NCI-H345 (cell line): ENCODE measurements at places on chromosomes 3 and 15.

DNA sequence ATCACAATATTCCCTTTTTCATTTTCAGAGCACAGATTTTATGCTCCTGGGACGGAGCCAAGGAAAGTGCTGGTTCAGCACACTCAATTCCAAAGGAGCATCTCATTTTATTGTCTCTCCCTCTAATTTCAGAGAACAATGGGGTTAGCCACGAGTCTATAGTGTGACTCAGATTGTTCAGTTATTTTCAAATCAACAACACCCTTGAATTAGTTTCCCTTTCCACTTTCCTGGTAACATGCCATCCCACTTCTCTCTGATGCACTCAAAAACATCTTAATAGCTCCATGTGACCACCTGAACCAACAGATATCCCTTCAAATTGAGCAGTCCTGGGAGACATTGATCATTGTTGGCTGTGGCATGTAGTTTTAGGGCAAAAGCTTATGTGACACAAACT is 389.7 kb upstream of the MDFIC2 start:
- DNase-seq, result no peak

DNA sequence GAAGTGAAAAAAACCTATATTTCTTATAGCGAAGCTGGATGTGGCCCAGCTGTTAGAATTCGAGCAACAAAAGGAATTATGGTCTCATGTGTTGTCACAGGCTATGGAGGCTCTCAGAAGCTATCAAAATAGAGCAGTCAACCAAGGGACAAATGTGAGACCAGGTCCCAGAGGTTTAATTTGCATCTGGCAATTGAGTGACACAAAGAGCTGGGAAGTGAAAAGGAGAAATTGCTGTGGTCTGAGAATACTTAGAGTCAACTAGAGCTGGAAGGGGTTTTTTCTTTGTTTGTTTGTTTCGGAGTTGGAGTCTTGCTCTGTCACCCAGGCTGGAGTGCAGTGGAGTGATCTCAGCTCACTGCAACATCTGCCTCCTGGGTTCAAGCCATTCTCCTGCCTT is 61.3 kb upstream of the SMAD3 start:
- no peak for DNase-seq

DNA sequence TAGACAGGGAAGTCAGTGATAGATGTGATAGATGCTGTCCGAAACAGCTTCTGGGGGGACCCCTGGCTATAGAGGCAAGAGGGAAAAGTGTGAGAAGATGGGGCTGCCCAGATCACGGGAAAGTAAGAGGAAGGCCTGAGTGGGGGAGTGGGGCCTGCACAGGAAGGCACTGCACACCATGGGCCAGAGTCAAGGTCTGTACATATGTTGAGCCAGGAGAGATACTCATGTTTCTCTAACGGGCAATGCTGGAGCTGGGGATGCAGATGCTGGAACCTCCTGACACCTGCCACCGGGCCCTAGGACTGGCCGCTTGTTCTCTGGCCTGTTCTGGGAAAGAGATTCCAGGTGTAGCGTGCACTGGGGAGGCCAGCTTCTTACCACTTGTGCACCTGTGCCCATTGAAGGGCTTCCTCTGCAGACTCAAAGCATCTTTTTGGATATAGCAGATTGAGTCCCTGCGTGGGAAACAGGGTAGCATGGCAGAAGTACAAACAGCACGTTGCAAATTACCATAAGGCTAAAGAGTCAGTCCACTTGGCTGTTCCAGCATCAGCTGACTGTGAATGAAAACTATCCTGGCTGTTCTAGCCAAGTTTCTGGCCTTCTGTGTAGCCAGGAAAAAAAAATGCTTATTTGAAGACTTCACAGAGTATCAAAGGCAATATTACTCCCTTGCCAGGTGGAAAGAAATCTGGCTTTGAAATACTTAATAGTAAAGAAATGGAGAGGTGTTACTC is 77.1 kb upstream of the GSK3B start:
- no peak for DNase-seq

DNA sequence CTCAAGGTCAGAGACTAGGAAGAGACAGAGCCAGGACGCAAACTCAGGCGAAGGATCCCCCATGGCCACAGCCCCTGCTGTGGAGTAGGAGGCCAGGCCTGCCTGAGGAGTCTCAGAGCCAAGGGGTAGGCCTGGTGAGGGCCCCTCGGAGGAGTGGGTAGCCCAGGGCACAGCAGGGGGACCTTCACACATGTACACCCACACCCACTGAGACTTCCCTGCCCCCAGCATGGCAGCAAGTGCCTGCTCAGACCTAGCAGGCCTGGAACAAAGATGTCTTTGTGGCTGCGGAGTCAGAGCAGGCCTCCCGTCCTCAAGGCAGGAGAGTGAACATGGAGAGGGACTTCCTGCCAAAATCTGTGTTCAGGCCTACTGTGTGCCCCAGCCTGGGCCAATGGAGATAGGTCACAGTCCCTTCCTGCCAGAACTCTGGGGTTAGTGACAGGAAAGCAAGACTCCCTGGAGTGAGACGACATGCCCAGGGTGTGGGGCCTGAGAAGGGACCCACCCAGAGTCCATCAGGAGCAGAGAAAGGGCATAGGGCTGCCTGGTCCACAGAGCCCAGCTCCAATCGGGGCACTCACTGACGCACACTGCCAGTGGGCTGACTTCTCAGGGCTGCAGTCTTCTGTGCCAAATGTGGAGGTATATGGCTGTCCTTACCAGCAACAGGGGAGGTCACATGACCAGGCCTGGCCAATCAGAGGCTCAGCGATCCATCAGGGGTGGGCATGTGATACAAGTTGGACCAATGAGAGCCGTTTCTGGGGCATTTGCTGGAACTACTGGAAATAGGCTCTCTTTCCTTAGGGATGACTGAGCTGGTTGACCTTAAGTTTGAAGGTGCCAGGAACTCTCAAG is 2.3 kb downstream of the GRIP2 start:
- no peak for DNase-seq

DNA sequence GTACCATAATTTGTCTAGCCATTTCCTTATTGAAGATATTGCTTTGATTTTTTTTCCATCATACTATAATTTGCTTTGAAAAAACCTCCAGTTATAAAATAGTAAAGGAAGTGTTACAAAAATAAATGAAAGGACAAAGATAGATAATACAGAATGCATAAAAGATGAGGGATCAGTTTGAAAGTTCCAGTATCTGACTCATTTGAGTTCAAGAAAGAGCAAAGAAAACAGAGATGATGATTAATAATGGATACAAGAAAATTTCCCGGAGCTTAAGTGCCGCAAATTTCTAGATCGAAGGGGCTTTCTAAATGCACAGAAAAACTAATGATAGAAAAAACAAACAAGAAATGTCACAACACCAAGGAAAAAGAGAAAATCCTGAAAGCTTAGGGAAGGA is 4.3 kb downstream of the WDR48 start:
- no peak for DNase-seq

- DNase-seq, result peak; percentile 48
Measured at GRCh38 chr3:46659285-46659684, 34.2 kb downstream of the ALS2CL start.

- DNase-seq, result no peak
Measured at GRCh38 chr3:37502621-37503020, 328.2 kb upstream of the LRRFIP2 start.

GRCh38 chr15:71261909-71262308 is 146.6 kb downstream of the THSD4 start:
- no peak for DNase-seq

DNA sequence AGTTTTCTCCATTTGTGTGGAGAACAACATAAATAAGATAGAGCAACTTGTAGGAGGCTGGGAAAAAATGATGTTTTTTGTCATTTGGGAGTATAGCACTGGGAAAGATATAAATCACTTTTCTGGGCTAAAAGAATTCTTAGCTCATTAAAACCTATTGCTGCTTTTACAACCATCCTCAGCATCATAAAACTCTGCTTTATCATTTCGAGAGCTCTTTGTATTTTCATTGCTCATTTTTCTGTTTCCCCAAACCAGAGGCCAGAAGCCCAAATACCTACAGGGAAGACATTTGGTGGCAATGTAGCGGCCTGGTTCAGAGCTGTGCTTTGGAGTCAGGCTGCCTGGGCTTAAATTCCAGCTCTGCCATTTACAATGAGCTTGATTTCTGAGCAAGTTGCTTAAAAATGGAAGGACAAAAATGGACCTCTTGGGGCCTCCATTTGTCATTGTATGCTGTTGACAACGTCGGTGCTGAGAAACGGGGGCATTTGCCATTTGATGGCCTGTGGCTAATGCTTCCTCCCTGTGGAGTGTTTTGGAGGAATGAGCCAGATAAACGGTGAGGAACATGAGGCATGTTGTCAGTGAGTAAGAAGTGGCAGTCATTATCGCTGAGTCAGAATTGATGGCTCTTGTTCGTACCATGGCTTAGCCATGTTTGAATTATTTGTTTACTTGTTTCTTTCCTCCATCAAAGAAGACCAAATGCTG is 260.0 kb downstream of the EBLN2 start:
- DNase-seq, result no peak

GRCh38 chr3:71582612-71583565 is 639 bp downstream of the FOXP1 start:
- DNase-seq, result peak; percentile 51

DNA sequence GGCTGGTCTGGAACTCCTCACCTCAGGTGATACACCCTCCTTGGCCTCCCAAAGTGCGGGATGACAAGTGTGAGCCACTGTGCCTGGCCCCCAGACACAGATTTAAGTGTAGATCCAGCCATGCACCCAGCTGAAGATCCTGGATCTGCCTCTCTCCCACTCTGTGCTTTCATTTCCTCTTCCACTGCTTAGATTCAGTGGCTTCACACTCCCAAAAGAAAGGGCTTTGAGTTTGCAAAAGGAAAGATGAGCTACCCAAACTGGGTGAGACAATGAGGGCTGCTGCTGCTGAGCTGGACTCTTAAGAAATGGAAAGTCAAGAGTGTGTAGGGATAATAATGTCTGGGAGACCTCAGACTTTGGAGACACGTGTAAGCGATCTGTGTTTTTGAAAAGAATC is 45.5 kb downstream of the ISG20 start:
- DNase-seq, result no peak

DNA sequence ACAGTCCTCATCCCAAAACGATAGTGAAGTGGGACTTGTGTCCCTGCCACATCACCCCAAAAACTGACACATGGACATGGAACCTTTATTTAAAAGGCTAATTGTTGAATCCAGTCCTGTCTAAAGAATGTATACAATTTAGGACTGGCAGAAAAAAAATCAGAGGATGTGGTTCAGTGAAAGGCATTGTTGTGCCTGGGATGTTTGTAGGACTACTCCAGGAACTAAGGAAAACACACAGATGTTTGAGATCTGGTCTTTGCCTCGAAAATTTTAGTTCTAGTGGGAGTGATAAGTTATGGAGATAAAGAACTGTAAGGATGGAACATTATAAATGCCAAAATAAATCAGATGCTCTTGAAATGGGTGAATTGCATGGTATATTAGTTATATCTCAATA is 27.2 kb downstream of the VGLL4 start:
- no peak for DNase-seq

DNA sequence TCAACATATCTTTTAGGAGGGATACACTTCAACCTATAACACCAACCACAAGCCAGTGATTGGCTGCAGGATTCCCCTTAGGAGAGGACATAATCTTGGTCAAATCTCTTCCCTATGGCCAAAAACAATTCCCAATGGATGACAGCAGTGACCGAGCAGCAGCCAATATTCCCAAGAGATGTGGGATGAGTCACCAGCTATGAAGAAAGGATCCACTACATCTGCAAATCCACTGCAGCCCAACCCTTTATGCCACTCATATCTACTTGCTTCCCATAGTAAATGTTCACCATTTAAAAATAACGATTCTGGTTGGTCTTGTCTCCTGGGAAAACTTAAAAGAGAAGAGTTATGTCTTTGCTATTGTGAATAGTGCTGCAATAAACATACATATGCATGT is 4.5 kb upstream of the IQCF5 start:
- DNase-seq, result no peak

DNA sequence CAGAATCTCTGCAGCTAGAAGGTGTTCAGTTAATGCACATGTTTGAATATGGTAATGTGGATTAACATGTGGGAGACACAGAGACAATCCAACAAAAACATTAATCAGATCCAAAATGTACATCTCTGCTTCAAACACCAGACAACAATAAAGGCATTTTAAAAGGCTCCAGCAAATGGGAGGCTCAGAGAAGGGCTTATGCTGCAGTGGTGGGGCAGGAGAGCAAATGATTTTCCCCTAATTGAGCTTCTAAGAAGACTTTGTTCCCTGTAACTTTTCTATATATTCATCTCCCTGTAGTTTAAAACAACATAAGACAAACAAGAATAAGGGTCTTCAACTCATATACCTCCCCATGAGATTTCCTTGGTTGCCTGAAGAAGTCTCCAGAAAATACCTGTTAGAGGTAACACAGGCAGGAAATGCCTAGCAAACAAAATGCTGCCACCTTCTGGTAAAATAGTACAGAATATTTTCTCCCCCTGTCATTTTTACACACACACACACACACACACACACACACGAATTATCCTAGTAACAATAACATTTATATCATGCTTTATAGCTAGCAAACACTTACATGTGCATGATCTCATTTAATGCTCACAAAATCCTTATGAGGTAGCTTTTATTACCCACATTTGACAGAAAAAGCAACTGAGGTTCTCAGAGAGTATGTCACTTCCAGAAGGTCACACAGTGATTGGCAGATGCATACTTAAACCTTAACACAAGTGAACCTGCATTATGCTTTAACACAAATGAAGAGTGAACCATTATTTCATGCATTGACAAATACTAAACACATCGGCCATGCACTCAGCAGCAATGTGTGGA is 123.4 kb upstream of the MB21D2 start:
- DNase-seq, result peak; percentile 69

DNA sequence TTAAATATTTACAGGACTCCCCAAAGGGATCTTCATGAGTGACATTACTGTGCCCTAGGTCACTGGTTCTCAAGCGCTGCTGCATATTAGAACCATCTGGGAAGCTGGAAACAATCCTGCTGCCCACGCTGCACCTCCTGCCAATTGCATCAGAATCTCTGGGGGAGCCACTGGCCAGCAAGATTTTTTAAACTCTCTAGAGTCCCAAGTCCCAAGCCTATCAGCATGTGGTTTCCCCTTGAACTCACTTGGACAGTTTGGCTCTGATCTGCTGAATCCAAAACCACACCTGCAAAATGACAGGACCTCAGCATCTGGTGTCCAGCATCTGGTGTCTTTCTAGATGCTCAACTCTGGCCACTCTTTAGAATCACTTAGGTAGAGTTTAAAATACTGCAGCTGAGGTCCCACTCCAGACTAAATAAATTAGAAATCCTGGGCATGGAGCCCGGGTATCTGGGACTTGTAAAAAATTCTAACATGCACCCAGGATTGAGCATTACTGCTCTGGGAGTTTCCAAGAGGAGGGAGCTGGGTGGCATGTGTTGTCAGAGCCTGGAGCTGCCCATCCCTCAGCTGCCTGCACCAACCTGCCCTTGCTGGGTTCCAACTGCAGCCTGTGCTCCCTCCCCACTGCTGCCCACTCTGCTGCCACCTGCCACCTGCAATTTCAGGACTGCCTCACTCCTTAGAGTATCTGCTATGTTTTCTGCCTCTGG is 311.3 kb downstream of the SLC9A9 start:
- DNase-seq, result no peak
